ENCODE measurements at places on chromosomes 12 and 14. TPM values are rescaled to one million over a fixed set of nuclear protein-coding genes. Genes with fewer than 3 reads are reported as not detected.

- no peak for DNase-seq
- H3K36me3 ChIP-seq: no peaks in the 10 kb centered on the region
- no peaks in the 10 kb centered on the region for H3K27me3 ChIP-seq
- peaks cover 13% of the 10 kb centered on the region for H3K4me1 ChIP-seq
Measured at GRCh38 chr14:68718023-68718990, 74.6 kb downstream of the ZFP36L1 start.

Gene DNAI7
- total RNA-seq: not detected

Gene LALBA
- total RNA-seq: not detected

GRCh38 chr14:22900081-22900799 is 17.2 kb downstream of the REM2 start:
- H3K27ac ChIP-seq: no peak overlapping the region
- peaks cover 7% of the 10 kb centered on the region for H3K4me1 ChIP-seq
- no peaks in the 10 kb centered on the region for H3K27me3 ChIP-seq
- H3K36me3 ChIP-seq: peaks cover 40% of the 10 kb centered on the region
- no peak overlapping the region for H3K4me3 ChIP-seq

Gene ADCY6
- total RNA-seq: 30.5 TPM

DNA sequence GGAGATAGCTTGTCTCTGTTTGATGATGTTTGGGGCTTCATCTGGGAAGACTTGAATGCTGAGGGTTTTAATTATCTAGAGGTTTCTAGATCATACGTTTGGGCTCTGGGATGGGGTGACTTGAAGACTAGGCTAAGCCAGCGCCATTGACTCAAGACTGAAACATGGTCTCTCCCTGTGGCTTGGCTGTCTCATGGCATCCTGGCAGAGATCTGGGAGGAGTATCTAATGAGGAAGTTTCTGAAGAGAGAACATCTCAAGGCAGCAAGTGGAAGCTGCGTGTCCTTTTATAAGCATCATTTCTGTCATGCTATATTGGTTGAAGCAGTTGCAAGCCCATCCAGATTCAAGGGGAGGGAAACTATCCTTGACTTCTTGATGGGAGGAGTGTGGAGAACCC is 104.8 kb downstream of the UNC79 start:
- H3K36me3 ChIP-seq: no peaks in the 10 kb centered on the region
- no peak overlapping the region for H3K27ac ChIP-seq
- H3K4me1 ChIP-seq: no peaks in the 10 kb centered on the region
- DNase-seq: no peak

DNA sequence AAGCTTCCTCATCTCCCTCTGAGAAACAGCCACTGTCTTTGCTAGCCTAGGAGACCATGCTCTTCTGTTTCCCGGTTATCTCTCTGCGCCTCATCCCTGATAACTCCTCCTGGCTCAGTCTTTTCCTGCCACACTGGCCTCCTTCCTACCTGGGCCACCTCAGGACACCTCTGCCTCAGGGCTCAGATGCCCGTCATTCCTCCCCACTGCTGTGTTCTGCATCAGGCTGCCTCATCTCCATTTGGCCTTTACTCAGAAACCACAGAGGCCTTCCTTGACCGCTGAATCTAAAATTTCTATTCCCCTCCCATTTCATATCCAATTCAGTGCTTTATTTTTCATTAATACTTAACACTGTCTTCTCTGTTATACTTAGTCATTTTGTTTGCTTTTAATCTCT is 311.0 kb upstream of the RGS6 start:
- H3K27ac ChIP-seq: no peak overlapping the region
- no peaks in the 10 kb centered on the region for H3K4me1 ChIP-seq
- peaks cover 3% of the 10 kb centered on the region for H3K36me3 ChIP-seq
- no peak overlapping the region for H3K4me3 ChIP-seq
- no peak for DNase-seq

Gene LRRC43
- 0.67 TPM for total RNA-seq

GRCh38 chr12:64083285-64084210 is 138.5 kb downstream of the KICS2 start:
- peak overlapping the region; percentile 71 for H3K27ac ChIP-seq
- no peaks in the 10 kb centered on the region for H3K36me3 ChIP-seq
- no peaks in the 10 kb centered on the region for H3K27me3 ChIP-seq
- no peak for DNase-seq
- H3K4me3 ChIP-seq: no peak overlapping the region

Gene TESPA1
- total RNA-seq: 3.2 TPM

DNA sequence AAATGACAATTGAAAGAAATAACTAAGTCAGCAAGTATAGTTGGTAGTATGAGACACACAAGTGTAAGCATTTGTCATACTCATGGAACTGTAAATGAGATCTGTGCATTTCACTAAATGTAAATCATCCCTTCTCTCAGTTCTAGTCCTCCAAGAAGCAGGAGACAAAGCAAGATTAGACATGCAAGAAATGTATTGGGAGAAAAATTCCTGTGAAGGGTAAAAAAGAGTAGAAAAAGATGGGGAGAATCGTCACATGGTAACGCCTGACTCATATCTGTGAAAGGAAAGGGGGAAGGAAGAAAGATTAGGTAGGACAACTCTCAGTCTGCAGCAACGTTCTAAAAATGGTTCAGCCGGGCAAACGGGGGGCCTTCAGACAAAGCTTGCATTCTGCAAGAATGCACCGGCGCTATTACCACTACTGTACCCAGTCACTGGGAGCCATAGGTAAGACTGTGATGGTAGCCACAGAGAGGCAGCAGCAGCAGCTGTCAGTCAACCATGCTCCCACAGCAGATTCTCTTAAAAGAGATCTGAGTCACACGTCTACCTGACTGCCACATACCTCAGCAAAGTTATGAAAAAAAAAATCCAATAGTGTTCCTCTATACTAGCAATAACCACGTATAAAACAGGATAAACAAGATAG is 18.0 kb upstream of the RFX4 start:
- H3K4me3 ChIP-seq: no peak overlapping the region
- H3K27me3 ChIP-seq: no peaks in the 10 kb centered on the region
- no peaks in the 10 kb centered on the region for H3K4me1 ChIP-seq
- H3K36me3 ChIP-seq: no peaks in the 10 kb centered on the region
- H3K27ac ChIP-seq: no peak overlapping the region
- no peak for DNase-seq

Gene IL26
- total RNA-seq: not detected

Gene ACSS3
- 94.3 TPM for total RNA-seq

Gene LYZ
- total RNA-seq: 141 TPM

GRCh38 chr12:63897931-63898330 is 53.4 kb downstream of the SRGAP1 start:
- peak overlapping the region; percentile 44 for H3K27ac ChIP-seq
- DNase-seq: no peak
- no peaks in the 10 kb centered on the region for H3K27me3 ChIP-seq
- H3K36me3 ChIP-seq: no peaks in the 10 kb centered on the region
- no peak overlapping the region for H3K4me3 ChIP-seq
- H3K4me1 ChIP-seq: peaks cover 6% of the 10 kb centered on the region

- H3K27ac ChIP-seq: no peak overlapping the region
- H3K36me3 ChIP-seq: no peaks in the 10 kb centered on the region
- no peaks in the 10 kb centered on the region for H3K4me1 ChIP-seq
- no peak for DNase-seq
Measured at GRCh38 chr12:33650832-33651231, 211.2 kb upstream of the SYT10 start.

Gene SPIC
- 2.3 TPM for total RNA-seq

Gene LYSET
- total RNA-seq: 5.9 TPM

DNA sequence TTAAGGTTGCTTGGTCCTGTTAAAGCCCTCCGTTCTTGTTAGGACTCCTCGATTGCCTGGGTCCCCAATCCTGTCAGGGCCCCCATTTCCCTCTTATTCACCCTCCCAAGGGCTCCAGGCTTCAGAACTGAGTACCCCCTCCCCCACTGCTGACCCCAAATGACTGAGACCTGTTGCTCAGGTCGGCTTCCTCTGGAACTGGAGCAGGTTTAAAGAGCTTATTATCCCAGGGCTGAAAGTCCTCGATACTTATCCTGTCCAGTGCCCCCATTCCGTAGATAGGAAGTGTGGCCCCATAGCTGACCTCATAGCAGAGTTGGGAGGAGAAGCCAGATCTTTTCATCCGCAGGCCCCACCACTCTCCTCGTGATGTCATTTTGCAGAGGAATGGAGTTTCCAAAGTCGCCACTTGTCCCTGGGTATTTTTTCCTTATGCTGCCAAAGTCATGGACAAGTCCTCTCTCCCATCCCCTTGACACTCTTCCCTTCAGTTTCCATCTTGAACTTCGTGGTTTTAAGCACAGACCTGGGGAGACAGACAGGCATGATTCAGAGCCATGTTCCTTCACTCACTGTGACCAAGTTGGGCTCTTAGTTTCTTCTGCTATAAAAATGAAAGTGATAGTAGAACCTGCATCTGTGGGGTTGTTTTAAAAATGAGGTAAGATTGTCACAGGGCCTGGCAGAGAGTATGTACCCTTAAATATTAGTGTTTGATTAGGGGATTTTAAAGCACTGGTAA is 1.2 kb downstream of the USP30 start:
- peaks cover 48% of the 10 kb centered on the region for H3K4me1 ChIP-seq
- peak overlapping the region; percentile 96 for H3K4me3 ChIP-seq
- H3K36me3 ChIP-seq: no peaks in the 10 kb centered on the region
- peak overlapping the region; percentile 92 for H3K27ac ChIP-seq
- no peaks in the 10 kb centered on the region for H3K27me3 ChIP-seq
- DNase-seq: no peak

Gene TCL1B
- total RNA-seq: not detected

DNA sequence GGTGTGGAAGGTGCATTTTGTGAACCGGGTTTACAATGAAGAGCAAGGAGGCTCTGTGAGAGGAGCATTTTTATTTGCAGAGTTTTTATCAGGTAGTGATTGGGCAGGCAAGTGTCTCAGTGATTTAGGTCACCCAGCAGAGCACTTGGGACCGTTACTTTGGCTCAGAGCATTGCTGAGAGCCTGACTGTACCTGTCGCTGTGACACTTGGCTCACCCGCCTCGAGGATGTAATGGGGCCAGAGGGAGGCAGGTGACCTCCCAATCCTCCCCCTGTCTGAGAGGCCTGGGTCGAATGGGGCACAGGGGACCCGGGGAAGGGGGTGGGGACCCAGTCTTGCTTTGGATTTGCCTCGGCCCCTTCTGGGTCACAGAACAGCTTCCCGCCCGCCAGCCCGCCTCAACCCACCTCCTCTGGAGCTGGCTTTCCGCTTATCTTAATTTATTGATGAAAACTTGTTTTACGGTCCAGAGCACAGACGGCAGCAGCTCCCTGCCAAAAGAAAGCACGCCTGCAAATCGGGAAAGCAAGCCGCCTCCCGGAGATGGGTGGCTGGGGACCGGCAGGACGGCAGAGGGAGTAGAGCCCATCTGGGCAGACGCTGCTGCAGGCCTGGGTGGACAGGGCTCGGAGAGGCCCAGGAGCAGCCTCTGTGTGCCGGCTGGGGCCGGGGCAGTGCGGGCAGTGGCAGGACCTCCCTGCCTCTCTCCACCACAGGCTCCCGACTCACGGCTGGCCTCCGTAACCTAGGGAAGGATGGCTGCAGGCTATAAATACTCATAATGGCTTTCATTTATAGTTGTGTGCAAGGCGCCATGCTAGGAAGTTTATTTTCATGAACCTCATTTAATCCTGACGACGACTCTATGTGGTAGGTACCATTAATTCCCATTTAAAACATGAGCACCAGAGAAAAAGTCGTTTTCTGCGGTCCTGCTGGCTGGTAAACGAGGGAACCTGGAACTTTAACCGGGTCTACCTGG is 187.1 kb downstream of the TSPAN9 start:
- H3K27me3 ChIP-seq: no peaks in the 10 kb centered on the region
- H3K27ac ChIP-seq: no peak overlapping the region
- peaks cover 12% of the 10 kb centered on the region for H3K36me3 ChIP-seq

DNA sequence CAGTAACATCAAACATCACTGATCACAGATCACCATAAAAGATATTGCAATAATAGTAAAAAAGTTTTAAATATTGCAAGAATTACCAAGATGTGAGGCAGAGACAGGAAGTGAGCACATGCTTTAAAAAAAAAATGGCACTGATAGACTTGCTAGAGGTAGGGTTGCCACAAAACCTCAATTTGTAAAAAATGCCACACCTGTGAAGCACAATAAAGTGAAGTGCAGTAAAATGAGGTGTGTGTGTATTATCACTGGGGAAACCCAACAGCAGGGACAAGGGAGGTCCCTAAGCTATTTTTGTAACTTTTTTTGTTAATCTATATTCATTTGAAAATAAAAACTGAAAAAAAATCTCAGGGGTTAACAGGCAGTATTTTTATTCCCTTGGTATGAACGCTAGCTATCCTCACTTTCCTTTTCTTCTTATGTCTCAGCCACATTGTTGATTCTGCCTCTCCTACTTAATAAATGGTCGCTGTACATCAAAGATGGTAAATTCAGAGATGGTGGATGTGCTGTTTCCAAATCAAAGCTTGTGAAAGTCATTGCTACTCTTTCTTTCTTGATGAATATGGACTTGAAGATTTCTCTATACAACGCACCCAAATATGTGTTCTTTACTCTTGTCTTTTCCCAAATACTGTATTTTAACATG is 14.0 kb upstream of the KLRD1 start:
- H3K27me3 ChIP-seq: no peaks in the 10 kb centered on the region
- DNase-seq: no peak
- H3K4me1 ChIP-seq: no peaks in the 10 kb centered on the region

- peaks cover 2% of the 10 kb centered on the region for H3K4me1 ChIP-seq
- no peaks in the 10 kb centered on the region for H3K27me3 ChIP-seq
- H3K36me3 ChIP-seq: no peaks in the 10 kb centered on the region
Measured at GRCh38 chr12:25584596-25584995, 31.5 kb upstream of the LMNTD1 start.

Gene NKX2-1
- total RNA-seq: not detected

DNA sequence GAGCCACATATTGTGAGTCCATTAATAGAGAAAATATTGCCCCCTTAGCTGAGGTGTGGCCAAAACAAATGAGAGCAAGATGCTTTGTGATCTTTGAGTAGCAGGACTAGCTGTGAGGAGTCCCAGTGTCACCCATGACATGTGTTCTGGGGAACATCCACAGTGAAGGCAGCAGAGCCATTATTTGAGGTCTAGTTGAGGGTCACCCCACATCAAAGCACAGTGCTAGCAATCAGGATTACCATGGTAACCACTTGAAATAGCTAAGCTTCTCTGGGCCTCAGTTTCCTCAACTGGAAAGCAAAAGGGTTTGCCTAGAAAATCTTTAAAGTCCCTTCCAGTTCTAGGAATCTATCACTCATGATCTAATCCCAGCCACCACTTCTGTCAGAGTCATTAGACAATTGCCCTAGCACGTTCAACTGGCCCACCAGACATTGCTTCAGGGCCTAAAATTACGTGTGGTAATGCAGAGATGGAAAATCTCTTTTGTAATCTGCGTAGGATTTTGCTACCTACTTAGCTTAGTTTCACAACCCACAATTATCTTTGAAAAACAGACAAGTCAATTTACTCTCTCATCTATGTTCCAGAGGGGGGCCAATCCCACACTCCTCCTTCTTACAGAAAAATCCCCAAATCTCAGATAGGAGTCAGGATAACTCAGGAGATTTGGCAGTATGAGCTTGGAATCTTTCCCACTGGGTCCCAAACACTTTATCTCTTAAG is 251.2 kb upstream of the EGLN3 start:
- H3K4me1 ChIP-seq: no peaks in the 10 kb centered on the region
- no peaks in the 10 kb centered on the region for H3K36me3 ChIP-seq
- H3K27me3 ChIP-seq: no peaks in the 10 kb centered on the region
- no peak overlapping the region for H3K27ac ChIP-seq

GRCh38 chr14:73478684-73479083 is 12.0 kb upstream of the RIOX1 start:
- H3K27ac ChIP-seq: no peak overlapping the region
- H3K4me3 ChIP-seq: no peak overlapping the region
- no peak for DNase-seq
- H3K27me3 ChIP-seq: no peaks in the 10 kb centered on the region

GRCh38 chr12:111033281-111034082 is 113.1 kb upstream of the MYL2 start:
- DNase-seq: no peak
- no peaks in the 10 kb centered on the region for H3K36me3 ChIP-seq
- no peak overlapping the region for H3K27ac ChIP-seq
- H3K4me3 ChIP-seq: peak overlapping the region; percentile 73

Gene GLI1
- 0.25 TPM for total RNA-seq

Data from liver (tissue), 10 donors.